Activated CD4-positive, alpha-beta T cell treated with anti-CD3 and anti-CD28 coated beads, Interleukin-2, amount 50 U/mL, for 16 hours (primary cell): ENCODE measurements at places on chromosomes 4 and X.
A peak's percentile ranks its signal among the peaks of the same experiment; 100 is the strongest.

GRCh38 chr4:39941682-39942217, 36.0 kb downstream of the PDS5A start:
- no peak for DNase-seq

GRCh38 chr4:96681218-96681617, 841.3 kb downstream of the PDHA2 start:
- no peak for DNase-seq

DNA sequence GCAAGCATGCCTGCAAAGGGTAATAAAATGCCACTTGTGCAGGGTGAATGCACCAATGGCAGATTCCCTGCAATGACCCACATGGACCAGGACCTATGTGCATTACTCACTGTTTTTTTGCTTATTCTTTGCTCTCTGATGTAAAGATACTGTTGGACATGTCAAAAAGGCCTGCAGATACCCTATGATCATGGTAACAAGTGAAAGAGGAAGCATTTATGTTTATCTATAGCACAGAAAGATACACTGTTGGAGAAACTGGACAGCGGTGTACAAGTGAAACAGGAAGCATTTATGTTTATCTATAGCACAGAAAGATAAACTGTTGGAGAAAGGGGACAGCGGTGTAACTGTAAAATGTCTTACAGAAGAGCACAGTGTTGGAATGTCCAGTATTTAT, 127.5 kb downstream of the PAPSS1 start:
- no peak for DNase-seq

DNA sequence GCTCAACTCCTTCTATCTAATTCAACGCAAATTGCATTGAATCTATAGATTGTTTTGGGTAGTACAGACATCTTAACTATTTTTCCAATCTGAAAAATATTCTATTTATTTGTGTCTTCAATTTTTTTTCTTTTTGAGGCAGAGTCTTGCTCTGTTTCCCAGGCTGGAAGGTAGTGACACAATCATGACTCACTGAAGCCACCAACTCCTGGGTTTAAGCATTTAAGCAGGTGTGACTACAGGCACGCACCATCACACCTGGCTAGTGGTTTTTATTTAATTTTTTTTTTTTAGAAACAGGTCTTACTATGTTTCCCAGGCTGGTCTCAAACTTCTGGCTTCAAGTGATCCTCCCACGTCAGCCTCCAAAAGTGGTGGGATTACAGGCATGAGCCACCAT, 98.3 kb downstream of the GK start:
- DNase-seq: no peak

DNA sequence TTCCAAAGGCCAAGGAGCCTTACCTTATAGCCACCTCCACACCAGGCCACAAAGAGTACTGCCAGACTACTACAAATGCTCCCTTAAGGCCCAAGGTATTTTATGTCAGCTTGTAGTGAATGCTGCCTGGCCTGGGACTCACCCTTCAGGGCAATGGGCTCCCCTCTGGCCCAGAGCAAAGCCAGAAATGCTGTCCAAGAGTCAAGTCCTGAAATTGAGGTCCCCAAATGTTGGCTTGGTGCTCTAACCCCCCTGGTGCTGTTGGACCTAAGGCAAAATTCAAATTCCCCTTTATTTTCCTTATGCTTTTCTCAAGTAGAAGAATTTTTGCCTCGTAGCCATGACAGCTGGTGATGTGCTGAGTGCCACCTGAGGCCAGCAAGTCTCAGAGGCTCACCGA, 1354.3 kb upstream of the DIAPH2 start:
- no peak for DNase-seq

- no peak for DNase-seq
Observed at GRCh38 chr4:85302193-85302736, 172.7 kb upstream of the ARHGAP24 start.

DNA sequence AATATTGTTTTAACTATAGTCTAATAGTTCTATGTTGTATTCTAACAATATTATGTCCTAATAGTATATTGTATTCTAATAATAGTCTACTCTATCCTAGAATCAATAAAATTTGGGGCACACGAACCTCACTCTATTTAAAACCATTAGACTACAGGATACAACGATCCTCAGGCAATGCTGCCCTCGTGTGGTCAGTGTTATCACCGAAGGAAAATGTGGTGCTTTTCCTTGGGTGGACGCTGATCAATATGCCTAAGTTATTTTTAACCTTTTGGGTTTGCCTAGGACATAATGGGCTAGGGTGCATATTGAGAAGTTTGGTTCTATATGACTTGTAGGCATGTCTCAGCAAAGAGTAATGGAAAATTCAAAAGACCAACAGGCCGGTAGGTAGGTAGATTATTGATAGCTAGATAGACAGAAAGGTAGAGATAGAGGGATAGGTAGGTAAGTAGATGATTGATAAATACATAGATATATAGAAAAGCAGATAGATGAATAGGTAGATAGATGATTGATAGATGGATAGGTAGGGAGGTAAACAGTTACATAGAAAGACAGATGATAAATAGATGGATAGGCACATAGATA, 75.1 kb downstream of the PRKX start:
- DNase-seq: peak; percentile 42

GRCh38 chrX:9555354-9555753, 90.5 kb downstream of the TBL1X start:
- no peak for DNase-seq
